ENCODE measurements at places on chromosomes 13 and 19.

DNA sequence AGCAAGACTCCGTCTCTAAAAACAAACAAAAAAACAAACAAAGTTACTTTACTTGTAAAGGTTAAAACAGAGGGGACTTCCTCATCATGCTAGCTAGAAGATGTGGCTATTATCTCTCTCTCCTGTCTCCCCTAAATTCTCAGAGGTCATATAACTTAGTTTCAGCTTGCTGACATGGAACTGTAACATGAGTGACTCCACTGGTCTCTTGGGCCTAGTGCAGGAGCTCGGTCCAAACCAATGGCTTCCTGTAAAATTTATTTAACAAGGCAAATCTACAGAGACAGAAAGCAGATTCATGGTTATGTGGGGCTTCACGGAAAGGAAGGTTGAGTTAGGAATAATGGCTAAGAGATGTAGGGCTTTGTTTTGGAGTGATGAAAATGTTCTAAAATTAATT lies 9.5 kb upstream of the KASH5 start:
- DNase-seq = no peak

DNA sequence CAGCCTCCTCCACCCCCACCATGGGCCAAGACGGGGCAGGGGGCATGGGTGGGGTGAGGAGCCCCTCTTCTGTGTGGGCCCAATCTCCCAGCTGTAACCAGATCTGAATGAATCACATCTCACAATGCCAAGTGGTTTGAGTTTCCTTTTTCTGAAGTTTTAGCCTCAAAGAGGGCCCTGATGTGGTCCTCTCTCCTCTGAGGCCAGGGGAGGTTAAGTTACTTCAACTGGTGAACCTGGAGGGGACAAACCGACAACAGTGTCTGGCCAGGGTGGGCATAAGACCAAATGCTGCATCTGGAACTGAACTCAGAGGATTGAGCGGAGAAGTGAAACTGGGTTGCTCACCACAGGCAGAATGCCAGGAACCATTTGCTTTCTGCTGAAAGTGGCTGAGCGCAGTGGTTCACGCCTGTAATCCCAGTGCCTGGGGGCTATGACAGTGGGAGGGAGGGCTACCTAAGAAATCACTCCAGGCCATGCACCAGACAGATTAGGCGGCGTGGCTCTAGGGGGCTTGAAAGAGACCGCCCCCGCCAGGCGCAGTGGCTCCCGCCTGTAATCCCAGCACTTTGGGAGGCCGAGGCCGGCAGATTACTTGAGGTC lies 15.4 kb upstream of the IRGC start:
- no peak for DNase-seq

DNA sequence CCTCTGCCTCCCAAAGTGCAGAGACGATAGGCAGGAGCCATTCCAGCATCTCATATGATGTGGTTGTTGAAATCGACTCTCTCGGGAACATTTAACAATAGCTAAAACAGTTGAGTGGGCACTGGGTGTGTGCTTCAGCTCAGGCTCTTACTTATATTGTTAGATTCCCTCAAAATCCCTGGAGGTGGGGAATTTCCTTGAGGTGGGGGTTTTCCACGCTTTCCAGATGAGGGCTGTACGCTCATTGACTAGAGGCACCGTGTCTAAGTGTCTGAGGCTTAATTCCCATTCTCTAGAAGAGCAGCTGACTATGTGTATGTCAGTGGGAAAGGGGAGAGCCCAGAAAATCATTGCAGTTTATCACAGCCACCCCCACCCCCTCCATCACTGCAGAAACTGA lies 10.8 kb upstream of the GRAMD1A start:
- no peak for DNase-seq

DNA sequence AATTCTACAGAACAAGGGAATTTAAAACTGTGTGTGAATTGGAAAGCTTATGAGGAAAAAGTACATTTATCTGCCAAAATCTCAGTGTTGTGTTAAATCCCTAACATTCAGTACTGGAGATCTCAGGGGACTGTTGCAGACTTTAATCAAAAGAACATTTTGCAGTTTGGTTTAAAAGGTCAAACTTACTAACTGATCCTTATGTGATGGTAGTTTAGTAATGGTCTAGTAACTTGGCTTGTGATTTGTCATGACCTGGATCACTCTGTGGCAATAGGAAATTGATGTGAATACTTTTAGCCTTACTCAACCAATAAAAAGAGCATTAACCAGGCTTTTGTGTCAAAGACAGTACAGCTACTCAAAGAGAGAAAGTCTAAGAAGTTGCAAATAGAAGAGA lies 862.1 kb upstream of the MIR17HG start:
- no peak for DNase-seq

DNA sequence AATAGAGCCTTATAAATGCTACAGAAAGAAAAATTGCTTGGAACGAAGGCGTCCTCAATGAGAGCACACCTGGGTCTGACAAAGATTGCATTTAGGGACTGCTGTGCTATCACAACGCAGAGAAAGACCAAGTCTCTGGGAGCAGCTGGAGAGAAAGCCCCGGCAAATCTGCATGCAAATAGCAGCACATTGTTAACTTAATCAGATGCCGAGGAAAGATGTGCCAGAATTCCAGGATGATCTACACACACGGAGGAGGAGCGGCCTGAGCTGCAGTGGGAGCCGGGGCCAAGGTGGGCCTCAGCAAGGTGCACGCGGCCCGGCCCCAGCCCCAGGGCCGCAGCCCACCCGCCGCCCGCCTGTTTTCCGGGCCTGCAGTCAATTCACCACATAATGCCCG lies 1.4 kb downstream of the ZNF536 start:
- DNase-seq = no peak

DNA sequence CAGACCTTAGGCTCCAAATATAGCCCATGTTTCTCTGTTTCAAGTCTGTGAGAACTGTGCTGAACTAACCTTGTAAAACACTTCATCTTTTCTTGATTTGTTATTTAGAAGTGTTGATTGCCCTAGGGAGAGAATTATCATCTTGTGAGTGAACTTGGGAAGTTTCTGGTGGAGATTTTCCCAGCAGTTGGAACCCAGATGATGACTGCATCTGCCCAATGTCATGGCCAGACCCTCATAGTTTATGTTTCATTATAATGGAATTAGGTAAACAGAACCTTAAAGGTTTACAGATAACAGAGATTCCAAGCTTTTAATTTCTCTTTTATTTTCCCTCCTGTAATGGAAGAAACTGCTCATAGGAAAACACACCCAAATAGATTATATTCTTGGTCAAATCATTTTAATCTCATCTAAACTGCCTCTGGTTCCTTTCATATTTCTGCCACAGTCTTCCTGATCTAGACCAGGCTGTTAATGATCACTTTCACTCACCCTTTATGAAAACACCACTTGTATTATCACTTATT lies 569.1 kb downstream of the KCTD12 start:
- DNase-seq = no peak

- no peak for DNase-seq
Measured at GRCh38 chr13:44557986-44558385, 18.1 kb downstream of the TSC22D1 start.

- no peak for DNase-seq
Measured at GRCh38 chr13:39451301-39451700, 151.7 kb downstream of the LHFPL6 start.

GRCh38 chr13:93721483-93721882 lies 494.9 kb downstream of the GPC6 start:
- DNase-seq = no peak

DNA sequence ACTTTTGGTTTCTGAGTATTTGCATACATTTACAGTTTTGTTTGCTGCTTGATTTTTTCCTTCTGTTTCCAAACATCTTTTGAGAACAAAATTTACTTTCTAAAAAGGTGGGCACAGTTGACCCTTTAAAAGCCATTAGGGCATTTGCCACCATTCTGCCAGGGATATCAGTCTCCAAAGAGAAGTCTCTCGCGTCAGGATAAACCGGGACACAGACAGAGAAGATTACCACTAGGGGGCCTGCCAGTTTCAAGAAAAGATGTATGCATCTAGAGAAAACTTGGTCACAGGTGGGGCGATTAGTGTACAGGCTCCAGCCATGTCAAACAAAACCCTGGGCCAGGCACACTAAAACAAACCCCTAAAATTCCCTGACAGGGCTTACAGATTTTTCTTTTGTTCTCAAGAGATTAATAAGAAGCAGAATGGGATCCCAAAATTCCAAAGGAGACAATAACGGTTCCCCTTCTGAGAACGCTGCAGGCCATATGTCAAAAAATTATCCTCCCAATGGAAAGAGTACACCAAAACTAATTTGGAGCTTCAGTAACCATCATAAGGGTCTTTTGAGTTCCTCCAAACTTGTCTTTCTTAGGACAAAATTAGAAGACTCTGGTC lies 10.7 kb upstream of the PABPC3 start:
- no peak for DNase-seq

GRCh38 chr13:47603365-47603764 lies 397.7 kb downstream of the SUCLA2 start:
- DNase-seq = no peak

DNA sequence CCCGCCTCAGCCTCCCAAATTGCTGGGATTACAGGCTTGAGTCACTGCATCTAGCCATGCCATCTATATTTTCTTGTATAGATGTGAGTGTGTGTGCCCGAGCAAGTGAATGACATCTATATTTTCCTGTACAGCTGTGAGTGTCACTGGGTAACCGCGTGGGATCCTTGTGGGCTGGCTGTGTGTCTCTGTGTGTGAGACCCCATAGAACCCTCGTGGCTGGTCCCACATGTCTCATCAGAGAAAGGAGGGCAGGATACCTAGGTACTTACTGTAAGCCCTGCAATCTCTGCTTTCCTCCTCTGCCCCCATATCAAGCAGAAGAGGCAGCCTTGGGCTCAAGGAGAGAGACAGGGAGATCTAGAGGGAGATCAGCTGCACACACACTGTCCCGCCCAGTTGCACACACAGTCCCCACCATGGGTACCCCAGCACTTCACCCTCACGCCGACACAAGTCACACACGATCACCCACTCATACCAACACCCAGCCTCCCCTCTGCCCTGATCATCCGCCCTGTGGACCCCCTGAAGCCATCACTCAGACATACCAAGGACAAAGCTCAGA lies 655 bp downstream of the DENND1C start:
- DNase-seq = peak; percentile 19

DNA sequence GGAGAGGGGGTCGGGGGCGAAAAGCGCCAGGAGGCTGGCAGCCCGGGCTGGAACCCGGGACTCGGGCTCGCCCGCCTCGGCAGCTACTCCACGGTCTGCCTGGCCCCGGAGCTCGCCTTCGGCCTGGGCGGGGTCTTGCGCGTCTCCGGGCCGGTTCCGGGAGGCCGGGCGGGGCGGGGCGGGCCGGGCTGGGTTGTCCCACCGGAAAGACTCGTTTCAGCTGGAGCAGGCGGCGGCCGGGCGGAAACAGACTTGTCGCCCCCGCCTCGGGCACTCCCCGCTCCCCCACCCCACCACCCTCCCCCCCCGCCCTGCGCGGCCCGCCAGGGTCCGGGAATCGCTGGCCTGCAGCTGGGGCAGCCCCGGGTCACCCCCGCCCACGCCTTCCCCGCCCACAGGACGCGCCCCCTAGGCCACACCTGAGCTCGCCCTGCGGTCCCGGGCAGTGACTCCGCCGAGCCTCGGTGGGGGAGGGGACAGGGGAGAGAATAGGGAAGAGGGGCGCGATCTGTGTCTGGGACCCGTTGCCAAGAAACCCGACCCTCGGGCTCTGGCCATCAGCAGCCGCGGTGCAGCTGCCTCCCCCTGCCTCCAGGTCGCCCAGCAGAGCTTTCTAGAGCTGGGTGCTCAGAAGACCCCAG lies 109.4 kb downstream of the KCTD15 start:
- DNase-seq = no peak

DNA sequence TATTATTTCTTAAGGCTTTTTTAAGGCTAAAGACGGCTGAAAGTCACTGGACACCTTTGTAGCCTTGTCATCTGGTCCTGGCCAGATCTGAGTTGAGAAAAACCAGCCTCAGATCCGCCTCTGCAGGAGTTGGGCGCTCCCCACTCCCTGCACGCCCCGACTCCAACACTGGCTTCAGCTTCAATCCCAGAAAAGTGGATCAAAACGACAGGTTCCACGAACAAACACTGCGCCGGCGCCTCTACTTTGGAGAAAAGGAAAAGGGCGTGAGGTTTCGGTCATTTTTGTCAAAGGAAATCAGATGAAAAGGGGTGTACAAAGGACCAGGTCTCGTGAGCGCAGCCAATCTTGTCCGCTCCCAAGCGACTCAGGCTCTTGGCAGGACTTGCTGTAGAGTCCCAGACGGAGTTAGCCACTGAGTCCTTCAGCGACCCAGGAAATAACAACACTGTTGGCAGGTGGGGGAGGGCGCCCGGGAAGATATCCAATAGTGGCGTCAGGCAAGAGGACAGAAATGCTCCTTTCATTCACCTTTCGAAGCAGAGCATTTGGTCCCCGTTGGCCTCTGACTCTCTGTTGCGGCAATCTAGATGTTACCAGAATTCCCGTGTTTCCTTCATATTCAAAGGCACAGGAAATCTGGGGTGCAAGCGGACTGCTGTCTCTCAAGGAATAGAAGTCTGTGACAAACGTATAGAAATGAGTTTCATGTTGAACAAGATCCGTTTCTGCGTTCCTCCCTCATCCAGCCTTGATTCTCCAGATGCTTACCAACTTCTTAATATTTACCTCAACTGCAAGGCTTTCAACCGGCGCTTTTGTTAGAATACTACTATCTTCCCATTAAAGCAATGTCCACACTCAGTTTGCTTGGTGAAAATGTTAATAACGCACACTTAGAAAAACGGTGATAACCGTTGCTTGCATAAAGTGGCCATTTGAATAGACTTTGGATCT lies 1.8 kb upstream of the CCNA1 start:
- no peak for DNase-seq

GRCh38 chr13:84931264-84931663 lies 868.0 kb downstream of the SLITRK6 start:
- no peak for DNase-seq

DNA sequence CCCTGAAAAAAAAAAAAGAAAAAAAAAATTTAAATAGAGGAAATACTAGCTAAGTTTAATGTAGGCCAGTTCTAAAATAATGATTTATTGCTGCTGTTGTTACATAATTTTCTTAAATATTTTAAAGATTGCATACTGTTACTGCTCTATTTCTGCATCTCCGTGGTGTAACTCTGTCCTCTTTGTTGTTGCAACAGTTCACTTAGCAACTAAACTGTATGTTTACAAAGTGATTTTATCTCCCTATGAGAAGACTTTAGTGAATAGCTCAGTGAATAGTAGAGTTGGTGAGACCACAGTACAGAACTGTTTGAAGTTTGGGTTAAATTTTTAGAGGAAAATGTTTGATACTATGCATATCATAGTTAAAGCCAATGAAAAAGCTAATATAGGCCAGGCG lies 19.4 kb downstream of the BRCA2 start:
- no peak for DNase-seq

Measured in CD4-positive, alpha-beta T cell treated with Interleukin-4 for 4 hours (primary cell).